Ovary (tissue), 10 donors: ENCODE measurements at places on chromosomes 2 and 18.

DNA sequence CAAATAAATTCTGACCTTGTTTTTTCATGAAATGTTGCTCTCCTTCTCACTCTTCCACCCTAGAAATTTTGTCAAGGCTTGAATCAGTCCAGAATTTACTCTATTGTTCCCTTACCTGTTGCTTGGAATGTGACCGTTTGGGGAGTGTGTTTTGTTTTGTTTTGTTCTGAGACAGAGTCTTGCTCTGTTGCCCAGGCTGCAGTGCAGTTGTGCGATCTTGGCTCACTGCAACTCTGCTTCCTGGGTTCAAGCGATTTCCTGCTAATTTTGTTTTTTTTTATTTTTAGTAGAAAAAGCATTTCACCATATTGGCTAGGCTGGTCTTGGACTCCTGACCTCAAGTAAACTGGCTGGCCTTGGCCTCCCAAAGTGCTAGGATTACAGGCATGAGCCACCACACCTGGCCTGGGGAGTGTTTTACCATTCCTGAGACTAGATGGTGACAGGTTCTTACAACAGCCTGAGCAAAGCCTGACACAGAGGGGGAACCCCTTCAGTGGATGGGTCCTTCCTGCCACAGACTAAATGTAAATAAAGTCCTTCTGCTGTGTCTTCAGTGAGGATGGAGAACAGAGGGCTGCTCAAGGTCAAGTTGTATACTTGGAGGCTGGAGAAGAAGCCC is 52.0 kb downstream of the HAUS1 start:
- H3K27me3 ChIP-seq = no peaks in the 10 kb centered on the region
- DNase-seq = no peak
- no peak overlapping the region for H3K27ac ChIP-seq

GRCh38 chr2:237480556-237480955 is 6.5 kb upstream of the MLPH start:
- no peak for DNase-seq
- H3K27me3 ChIP-seq = no peaks in the 10 kb centered on the region
- peaks cover 9% of the 10 kb centered on the region for H3K4me1 ChIP-seq
- no peak overlapping the region for H3K4me3 ChIP-seq
- no peak overlapping the region for H3K27ac ChIP-seq

- no peak for DNase-seq
- peaks cover 31% of the 10 kb centered on the region for H3K4me1 ChIP-seq
- no peaks in the 10 kb centered on the region for H3K36me3 ChIP-seq
- H3K27ac ChIP-seq = no peak overlapping the region
- no peak overlapping the region for H3K4me3 ChIP-seq
Measured at GRCh38 chr18:76453057-76453561, 41.9 kb downstream of the ZNF516 start.

GRCh38 chr18:9870431-9871008 is 15.3 kb upstream of the TXNDC2 start:
- no peak for DNase-seq
- H3K36me3 ChIP-seq = no peaks in the 10 kb centered on the region
- H3K27ac ChIP-seq = no peak overlapping the region
- H3K4me3 ChIP-seq = no peak overlapping the region
- peaks cover 17% of the 10 kb centered on the region for H3K4me1 ChIP-seq
